ENCODE measurements at places on chromosomes 5 and 9. TPM values are rescaled to one million over a fixed set of nuclear protein-coding genes. Genes with fewer than 3 reads are reported as not detected.

Gene PCDHGA11
- 5.7 TPM for total RNA-seq

Gene IFNA2
- not detected for total RNA-seq

Gene SLC6A7
- not detected for total RNA-seq

DNA sequence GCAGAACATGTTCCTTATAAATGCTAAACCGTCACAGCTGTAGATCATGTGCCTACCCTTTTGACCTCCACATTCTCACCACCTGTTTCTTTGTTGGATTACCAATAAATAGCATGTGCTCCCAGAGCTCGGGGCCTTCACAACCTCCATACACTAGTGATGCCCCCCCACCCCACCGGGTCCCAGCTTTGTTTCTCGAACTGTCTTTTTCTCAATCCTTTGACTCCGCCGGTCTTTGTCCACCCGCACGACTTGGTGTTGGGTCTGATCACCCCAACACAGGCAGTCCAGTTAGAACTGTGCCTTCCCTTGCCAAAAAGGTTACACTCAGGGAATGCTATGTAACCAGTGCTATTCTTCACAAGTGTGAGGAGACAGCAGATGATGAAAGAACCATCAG, 485.9 kb upstream of the C9orf72 start:
- DNase-seq, result no peak

DNA sequence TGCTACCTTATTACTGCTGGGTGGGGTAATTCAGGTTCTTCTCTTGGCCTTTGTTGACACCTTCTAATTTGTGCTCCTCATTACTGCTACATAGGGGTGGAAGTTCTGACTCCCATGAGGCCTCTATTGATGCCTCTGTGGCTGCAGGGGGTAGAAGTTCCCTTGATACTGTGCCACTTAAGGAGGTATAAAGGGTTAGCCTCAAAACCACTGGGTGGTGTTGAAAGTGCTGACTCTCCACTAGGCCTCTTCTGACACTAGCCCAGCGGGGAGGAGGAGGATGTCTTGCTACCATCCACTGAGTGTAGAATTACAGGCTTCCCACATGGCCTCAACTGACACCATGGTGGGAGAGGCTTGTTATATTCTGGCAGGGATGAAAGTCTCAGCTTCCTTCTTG, 36.7 kb upstream of the CCDC112 start:
- DNase-seq, result no peak

- DNase-seq, result no peak
Measured at GRCh38 chr5:39187831-39188731, 31.3 kb downstream of the FYB1 start.

DNA sequence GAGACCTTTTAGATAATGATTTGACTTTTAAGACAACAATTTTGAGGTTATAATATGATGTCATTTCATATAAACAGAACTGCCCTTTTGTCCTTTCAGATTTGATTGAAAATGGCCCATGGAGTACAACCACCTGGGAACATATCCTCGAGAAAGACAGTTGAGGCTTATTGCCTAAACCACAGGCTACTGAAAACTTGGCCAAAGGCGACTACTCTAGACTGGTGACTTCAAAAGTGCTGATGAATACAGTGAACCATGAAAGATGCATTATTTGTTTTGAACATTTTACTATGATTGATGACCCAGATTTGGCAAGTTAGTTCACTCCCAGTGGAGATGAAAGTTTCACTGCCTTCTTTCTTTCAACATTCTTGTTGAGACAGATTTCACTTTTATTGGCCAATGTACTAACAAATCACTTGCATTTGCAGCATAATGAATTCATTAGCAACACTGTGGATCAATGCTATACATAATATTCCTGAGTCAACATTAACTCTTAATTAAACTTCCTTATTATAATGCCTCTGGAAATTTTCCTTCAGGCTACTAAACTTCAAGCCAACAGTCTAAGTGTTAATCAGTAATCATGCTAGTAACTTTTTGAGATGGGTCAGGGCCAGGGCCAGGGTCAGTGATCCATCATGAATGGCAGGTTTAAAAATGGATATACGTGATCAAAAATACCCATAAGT, 480.3 kb downstream of the RAB3C start:
- no peak for DNase-seq

DNA sequence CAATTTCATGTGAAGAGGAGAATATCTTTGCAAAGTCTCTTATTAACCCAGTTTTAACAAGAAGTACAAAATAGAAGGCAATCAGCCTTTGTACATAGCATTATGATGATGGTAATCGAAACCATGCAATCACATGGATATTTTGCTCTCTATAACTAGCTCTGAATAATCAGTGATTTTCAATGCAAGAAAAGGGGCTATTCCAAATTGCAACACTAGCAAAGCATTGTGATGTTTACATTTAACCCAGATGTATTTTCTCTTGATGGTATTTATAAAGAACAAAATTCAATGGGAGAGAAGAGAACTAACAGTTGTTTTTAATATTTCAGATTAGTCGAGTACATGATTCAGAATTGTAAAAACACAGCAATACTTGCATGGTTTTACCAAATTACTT, 437.5 kb upstream of the DMAC1 start:
- DNase-seq, result no peak

DNA sequence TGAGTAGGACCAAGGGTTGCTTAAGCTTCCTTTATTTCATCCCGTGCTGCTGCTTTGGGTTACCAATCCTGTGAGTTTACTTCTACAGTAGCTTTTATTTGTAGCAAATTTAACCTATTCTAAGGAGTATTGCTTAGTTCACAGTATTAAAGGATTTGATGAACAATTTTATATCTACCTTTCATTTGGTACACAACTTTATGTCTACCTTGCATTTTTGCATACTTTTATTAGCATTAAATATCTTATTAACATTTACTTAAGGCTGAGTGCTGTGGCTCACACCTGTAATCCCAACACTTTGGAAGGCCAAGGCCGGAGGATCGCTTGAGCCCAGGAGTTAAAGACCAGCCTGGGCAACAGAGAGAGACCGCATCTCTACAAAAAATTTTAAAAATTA, 4.2 kb downstream of the GTF3C4 start:
- DNase-seq, result no peak

DNA sequence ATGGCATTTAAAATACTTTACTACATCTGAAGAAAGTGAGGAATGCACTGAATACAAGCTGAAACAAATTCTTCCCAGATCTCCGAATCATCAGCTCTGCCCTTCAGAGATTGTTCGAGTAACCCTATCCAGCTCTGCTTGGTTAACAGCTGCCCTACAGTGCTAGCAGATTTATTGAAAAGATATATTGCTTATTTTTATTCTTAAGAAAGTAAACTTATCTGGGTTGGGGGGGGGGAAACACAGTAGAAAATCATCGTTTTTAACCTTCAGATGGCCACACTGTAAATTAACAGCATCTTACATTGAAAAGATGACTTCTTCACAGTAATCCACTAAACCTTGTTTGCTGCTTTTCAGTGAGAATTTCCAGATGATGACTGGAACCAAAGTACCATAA, 210.8 kb downstream of the NFIB start:
- no peak for DNase-seq

DNA sequence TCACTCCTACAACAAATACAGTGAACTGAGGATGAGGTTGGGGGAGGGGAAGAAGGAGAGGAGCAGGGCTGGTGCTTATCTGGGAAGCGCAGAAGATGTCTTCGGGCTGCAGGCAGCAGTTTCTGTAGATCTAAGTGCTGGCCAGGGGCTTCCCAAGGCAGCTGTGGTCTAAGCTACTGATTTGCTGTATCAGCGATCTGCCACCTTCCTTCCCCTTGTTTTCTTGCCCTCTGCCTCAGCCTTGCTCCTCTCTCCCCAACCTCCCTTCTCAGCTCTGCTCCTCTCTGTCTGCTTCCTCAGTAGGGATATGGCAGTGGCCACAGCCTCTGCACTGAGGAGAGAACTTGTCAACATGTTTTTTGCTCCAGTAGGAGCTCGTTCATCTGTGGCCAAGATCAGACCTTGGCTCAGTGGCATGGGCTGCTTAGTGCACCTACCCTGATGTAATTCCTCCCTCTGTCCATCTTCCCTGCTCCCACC, 42.8 kb upstream of the IL6ST start:
- DNase-seq, result no peak

GRCh38 chr9:68540712-68541535, at the start of gene TMEM252:
Gene TMEM252, minus strand, starts transcription at chr9:68540883. Its CDS starts 69 bp downstream, at chr9:68540814.
- no peak for DNase-seq

GRCh38 chr5:72369301-72369700, 49.1 kb downstream of the PTCD2 start:
- DNase-seq, result no peak

DNA sequence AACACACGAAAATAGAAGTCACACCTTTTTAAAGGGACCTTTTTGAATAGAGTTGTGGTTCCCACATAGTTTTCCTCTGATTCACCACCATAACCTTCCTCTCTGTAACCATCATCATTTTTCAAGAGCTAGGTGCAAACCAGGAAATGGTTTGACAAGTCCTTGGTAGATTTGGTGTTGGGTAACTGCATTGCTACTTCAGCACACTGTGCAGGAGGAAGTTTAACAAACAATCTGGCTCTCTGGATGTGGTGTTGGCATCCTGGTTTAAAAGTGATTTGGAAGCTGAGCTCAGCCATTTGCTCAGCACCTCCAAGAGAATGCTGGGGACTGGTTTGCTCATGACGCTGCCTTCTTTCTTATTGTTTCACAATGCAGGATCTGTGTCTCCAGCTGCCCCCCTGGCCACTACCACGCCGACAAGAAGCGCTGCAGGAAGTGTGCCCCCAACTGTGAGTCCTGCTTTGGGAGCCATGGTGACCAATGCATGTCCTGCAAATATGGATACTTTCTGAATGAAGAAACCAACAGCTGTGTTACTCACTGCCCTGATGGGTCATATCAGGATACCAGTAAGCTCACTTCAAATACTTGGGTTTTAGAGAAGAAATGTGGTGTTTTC, 213.1 kb downstream of the RFK start:
- no peak for DNase-seq

GRCh38 chr5:83464261-83464660, 7.3 kb upstream of the VCAN start:
- DNase-seq, result no peak

- DNase-seq, result no peak
Measured at GRCh38 chr5:41413074-41413473, 97.3 kb downstream of the PLCXD3 start.

- no peak for DNase-seq
Measured at GRCh38 chr9:122948313-122948712, 7.5 kb downstream of the RABGAP1 start.

- DNase-seq, result no peak
Measured at GRCh38 chr9:115350548-115350947, 232.6 kb upstream of the TNC start.

DNA sequence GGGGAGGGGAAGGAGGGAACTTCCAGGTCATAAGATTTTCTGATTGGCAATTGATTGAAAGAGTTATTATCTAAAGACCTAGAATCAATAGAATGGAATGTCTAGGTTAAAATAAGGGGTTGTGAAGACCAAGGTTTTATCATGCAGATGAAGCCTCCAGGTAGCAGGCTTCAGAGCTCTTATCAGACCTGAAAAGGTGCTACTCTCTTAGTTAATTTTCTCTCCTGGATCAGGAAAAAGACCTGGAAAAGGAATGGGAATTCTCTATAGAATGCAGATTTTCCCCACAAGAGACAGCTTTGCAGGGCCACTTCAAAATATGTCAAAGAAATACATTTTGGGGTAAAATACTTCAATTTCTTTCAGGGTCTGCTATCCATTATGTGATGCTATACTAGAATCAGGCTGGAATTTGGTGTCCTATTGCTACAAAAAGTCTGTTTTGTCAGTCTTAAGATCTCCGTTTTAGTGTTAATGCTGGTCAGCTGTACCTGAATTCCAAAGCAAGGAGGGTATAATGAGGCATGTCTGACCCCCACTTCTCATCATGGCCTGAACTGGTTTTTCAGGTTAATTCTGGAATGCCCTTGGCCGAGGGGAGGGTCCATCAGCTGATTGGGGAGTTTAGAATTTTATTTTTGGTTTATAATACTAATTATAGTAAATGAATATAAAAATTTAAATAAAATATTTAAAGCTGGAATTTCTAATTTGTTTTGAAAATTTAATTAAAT, 16.6 kb upstream of the STOM start:
- DNase-seq, result no peak

- DNase-seq, result no peak
Measured at GRCh38 chr9:133430244-133430643, 8.1 kb downstream of the ADAMTS13 start.

DNA sequence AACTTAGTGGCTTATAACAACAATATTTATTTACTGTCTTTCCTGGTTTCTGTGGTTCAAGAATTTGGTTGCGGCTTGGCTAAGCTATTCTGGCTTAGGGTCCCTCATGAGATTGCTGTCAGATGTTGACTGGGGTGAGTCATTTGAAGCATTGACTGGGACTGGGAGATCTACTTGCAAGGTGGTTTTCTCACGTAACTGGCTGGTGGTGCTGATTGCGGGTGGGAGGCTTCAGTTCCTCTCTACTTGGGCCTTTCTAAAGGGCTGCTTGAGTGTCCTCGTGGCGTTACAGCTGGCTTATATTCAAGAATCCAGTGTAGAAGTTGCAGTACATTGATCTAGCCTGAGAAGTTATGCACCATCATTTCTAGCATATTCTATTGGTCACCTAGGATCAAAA, 218.5 kb upstream of the ELAVL2 start:
- no peak for DNase-seq

- DNase-seq, result no peak
Measured at GRCh38 chr5:76679231-76679630, 36.7 kb upstream of the F2R start.

DNA sequence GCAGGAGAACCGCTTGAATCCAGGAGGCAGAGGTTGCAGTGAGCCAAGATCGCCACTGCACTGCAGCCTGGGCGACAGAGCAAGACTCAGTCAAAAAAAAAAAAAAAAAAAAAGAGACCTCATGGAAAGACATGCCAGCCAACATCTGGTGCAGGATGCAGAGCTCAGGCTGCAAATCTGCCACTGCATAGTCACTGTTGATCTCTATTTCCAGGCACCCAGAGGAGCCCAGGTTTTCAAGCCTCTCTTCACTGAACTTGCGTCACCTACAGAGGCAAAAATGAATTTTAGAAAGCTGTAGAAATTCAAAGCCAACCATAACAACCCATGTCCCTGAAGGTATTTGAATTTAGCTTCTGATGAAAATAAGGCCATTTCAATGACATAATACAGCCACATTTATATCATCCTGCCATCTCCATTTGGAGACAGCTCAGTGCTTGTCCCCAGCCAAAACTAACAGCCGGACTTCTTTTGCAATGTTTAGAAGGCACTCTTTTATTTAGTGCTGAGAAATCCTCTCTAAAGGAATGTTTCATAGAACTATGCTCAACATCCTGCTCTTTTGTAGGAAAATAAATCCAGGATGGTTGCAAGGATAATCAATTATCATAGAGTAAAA, 113.3 kb downstream of the SNX18 start:
- DNase-seq, result no peak

DNA sequence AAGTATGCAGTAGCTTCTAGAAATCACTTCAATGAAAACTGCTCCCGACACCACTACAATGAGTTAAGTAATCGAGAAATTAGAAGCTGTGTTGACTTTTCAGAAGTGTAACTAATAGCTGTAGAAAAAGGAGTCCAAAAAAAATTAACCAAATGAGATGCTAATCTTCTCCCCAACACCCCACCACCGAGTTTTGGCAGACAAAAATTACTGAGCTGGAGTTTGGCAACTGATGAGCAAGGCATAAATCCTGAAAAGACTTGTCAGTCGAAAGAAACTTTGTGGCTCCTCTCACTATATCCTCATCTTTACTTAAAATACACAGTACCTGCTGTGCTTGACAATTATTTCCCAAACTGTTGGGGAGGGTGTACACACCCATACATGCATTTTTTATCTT, 191.9 kb downstream of the EBF1 start:
- no peak for DNase-seq

GRCh38 chr9:135221951-135222631, 134.6 kb downstream of the OLFM1 start:
- no peak for DNase-seq
